ENCODE measurements at places on chromosomes 2 and 18. TPM values are rescaled to one million over a fixed set of nuclear protein-coding genes. Genes with fewer than 3 reads are reported as not detected.

ITGA4 gene
- 22.4 TPM for total RNA-seq

TXNDC2 gene
- not detected for total RNA-seq

KHK gene
- total RNA-seq: 1.2 TPM

SLC19A3 gene
- total RNA-seq: 0.09 TPM

UNC80 gene
- total RNA-seq: not detected

AGXT gene
- not detected for total RNA-seq

All from endothelial cell of coronary artery (primary cell).